ENCODE measurements at places on chromosomes 3 and 15.

GRCh38 chr3:18223571-18223970 lies 201.6 kb downstream of the SATB1 start:
- DNase-seq = no peak

DNA sequence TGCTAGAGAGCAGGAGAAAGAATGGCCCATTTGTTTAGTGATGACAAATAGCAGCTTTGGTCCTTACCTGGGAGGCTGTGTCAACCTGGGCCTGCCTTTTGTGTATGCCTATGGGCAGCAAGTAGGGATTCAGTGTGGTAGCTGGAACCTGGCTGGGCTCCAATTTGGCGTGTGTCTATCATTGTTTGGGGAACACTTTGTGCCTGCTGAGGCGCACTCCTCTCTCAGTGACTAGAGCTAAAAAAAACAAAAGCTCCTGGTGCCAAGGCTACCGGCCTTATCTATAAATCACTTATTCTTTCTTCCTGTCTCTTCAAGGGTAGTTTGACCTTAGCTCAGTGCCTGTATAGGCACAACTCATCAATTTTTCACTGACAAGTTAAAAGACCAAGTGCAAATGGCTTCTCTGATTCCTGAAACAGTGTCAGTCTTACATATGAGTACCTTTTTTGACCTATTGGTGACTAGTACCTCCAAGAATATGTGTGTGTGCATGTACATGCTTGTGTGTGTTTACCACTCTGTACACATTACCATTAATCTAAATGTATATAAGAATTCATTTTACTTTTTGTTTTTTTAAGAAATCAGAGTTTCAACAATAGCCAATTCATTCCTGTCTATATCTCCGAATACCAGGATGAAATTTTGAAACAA lies 54.6 kb downstream of the GMNC start:
- DNase-seq = no peak

GRCh38 chr3:99637016-99637367 lies 1.4 kb upstream of the COL8A1 start:
- DNase-seq = no peak

GRCh38 chr3:195921334-195921791 lies 13.0 kb upstream of the TNK2 start:
- DNase-seq = no peak

DNA sequence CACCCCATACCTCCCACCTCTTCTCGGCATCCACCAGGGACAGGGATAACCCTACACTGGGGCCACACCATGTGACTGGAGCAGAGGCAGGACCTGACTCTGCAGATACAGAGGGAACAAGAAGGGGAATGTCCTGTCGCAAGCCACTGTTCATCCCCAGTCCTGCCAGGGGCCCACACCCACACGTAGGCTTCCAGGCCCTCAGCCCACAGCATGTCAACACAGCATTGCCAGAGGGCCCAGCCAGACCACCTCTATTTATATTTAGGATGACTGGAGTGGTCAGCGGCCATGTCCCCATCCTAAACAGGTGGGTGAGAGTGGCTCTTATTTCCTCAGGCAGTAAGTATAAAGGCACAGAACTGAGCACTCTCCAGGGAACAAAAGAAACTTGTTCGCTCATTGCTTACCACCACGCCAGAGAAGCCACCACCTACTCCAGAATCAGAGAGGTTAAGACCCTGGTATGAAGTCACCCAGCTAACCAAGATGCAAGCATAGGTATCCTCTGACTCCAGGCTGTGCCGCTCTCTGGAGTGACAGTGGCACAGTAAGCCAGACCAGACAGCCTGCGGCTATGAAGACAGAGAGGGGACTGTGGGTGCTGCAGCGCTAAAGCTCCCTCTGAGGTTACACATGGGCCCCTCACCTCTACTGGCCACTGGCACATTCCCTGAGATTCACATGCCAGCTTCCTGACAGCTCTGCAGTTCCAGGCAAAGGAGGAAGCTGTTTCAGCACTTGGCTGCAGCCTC lies 67.9 kb downstream of the LRIG1 start:
- no peak for DNase-seq

DNA sequence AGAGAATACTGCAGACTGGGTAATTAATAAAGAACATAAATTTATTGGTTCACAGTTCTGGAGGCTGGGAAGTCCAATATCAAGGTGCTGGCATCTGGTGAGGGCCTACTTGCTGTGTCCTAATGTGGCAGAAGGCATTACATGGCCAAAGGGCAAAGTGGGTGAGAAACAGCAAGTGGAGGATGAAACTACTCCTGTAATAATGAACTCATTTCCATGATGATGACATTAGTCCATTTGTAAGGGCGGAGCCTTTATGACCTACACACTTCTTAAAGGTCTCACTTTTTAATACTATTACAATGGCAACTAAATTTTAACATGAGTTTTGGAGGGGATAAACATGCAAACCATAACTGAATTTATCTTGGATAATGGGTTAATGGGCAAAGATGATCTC lies 139.6 kb upstream of the SGO1 start:
- DNase-seq = no peak

- no peak for DNase-seq
Observed at GRCh38 chr3:134622806-134623365, 27.9 kb downstream of the KY start.

DNA sequence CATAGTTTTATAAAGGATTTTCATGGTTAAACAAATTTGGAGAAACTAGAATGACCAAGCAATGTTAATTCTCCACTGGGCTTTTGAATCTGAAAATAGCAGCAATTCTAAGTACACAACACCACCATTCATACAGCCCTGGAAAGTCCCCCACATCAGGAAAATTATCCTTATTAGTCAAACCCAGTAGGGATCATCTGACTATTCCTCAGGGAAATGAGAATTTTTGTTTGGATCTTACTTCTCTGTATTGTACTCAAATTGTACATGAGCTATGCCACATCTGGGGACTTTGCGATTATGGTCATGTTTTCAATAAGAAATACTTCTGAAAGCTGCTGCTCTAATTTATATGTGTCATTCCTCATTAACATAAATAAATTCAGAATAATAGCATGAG lies 46.0 kb downstream of the RARB start:
- no peak for DNase-seq

GRCh38 chr3:68485051-68485450 lies 447.3 kb downstream of the TAFA4 start:
- DNase-seq = no peak

DNA sequence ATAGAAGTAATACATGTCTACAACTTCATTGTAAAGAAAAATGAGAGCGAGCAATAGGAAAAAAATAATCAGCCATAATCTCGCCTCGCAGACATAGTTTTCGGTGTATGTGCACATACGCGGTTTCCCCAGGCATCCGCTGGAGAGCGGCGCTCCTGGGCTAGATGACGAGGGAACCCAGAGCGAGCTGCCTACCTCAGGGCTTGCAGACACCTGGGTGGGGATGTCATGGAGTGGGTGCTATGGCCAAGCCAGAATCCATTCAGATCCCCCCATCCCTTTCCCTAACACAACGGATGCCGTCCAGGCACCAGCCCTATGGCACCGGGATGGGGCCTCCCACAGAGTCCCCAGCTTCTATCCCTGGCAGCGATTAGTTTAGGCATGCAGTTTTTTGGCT lies 4.5 kb upstream of the CFAP100 start:
- DNase-seq = no peak

- DNase-seq = peak; percentile 18
Observed at GRCh38 chr15:70563561-70564095, 199.7 kb downstream of the UACA start.

DNA sequence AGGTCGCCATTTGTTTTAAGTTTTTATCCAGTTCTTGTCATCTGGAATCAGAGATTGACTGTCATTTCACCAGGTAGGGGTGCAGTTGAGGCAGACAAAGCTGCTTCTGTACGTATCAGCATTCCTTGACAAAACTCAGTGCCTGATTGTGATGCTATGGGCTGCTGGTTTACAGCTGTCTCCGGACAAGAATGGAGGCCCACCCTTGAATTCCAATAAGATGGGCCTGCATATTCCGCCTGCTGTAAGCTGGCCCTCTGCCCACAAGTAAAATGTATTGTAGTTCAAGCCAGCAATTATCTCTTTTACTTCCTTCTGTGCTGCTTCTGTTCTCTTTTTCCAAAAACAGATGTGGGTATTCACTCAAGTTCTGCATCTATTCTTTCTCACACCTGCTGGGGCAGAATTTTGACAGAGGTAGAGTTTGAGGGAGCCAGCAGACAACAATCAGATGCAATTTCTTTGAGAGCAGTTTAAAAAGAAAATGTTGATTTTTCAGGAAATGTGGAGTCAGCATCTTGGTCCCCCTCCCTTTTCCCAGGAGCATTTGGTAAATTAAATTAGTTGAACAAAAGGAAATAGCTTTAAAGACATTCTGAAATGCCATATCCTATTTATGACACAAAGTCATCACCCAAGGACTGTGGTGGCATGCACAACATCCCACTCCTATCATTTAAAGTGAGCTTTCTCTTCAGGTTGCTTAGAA lies 53.5 kb downstream of the IQCH start:
- DNase-seq = no peak

GRCh38 chr3:127580327-127581060 lies 10.0 kb downstream of the TPRA1 start:
- DNase-seq = no peak

DNA sequence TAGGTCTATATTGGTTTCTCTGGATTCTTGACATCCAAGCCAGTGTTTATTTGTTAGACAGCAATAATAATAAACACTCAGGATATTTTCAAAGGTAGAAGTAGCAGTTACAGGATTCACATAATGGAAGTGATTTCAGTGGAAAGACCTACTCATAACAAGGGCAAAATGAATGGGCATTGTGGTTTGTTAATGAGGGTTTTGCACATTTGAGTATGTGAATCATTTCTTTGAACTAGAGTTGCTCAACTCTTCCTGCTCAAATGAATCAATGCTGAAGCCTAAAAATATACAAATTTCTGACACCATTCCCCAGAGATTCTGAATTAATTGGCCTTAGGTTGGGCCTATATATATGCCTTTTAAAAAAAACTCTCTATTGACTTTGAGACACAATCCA lies 4.1 kb upstream of the COL6A5 start:
- DNase-seq = no peak

DNA sequence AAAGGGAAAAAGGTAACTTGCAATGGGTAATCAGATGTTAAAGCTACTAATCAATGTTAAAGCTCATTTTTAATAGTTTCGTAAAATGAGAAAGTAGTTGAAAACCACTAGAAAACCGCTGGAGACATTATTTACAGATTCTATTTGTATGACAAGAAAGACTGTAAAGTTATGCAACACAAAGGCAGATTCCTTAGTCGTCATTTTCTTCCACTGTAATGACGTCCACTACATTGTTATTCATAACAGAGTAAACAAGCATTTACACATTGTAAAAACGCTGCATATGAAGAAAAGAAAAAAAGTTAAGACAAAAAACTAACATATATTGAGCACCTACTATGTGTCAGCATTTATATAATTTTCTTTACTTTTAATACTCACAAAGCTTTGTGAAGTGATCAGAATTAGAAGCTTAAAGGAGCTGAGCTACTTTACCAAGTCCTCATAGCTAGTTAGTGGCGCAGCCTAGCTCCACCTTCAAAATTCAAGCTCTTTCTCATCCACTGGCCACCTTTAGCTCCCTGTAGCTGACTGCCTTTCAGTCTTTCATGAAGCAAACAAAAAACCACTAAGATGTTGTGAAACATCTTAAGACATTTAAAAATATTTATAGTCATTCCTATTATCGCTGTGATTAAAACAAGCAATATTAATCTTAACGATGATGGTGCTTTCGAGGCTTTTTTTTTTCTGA lies 100.1 kb upstream of the CDIN1 start:
- DNase-seq = no peak

- DNase-seq = peak; percentile 64
Observed at GRCh38 chr3:52532838-52533622, 627 bp downstream of the NT5DC2 start.

- no peak for DNase-seq
Observed at GRCh38 chr3:81433675-81434074, 327.8 kb downstream of the GBE1 start.

DNA sequence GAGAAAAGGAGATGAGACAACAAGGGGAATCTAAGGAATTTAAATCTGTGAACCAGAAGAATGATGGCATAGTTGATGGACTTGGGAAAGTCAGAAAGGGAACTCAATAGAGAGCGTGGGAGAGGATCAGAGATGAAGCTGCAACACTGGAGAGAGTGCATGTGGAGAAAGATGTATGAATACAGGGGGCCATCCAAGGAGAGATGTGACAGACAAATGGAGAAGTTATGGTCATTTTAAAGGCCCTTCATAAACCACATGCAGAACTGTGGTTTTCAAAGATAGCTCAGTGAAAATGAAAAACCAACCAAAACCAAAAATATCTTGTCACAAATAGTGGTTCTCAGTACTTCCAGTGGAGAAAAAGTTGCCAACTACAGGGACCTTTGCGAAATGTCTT lies 265.2 kb downstream of the SUCLG2 start:
- DNase-seq = no peak

DNA sequence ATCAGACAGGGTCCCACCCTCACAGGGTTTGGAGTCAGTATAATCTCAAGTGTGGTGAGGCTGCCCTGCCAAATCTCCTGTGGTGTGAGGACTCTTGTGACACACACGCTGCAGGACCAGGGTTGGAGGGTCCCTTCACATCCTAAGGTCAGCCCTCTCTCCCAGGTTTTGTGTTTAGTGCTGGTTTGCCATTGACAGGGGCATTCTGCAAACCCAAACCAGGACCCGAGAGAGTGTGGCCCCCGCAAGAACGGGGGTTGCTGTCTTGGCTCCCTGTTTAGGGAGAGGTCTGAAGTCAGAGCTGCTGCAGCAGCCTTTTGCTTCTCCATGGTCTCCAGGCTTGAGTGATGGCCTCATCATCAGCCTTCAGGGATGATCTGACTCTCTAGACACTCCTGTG lies 14.7 kb downstream of the FAM107A start:
- DNase-seq = no peak

GRCh38 chr3:63993653-63994079 lies 29.6 kb downstream of the PSMD6 start:
- peak; percentile 53 for DNase-seq

GRCh38 chr3:48278884-48279559 lies 38.1 kb downstream of the ZNF589 start:
- no peak for DNase-seq

- no peak for DNase-seq
Observed at GRCh38 chr3:42489937-42490227, 12.6 kb upstream of the VIPR1 start.

Data from activated T-cell treated with anti-CD3 and anti-CD28 coated beads, Interleukin-2, amount 50 U/mL, for 24 hours (primary cell).